ENCODE measurements at places on chromosomes 3 and 15. TPM values are rescaled to one million over a fixed set of nuclear protein-coding genes. Genes with fewer than 3 reads are reported as not detected.

NME9 gene
- total RNA-seq = 0.49 TPM

DNA sequence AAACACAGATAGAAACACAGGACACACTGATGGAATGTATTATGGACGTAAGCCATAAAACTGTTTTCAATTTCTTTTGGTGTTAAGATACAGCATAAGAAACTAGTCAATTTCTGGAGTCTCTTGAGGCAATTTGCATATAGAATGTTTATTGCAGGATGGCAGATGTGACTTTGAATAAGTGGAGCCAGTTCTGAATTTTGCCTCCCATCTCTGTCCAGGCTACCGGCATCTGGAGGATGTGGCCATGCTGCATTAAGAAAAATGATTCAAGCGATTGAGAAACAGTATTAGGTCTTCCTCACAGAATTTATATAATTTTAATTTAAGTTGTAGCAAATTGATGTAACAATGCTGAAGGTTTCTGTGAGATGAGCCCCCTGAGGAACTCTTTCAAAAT lies 81.5 kb downstream of the CHST2 start:
- no peak for DNase-seq

DNA sequence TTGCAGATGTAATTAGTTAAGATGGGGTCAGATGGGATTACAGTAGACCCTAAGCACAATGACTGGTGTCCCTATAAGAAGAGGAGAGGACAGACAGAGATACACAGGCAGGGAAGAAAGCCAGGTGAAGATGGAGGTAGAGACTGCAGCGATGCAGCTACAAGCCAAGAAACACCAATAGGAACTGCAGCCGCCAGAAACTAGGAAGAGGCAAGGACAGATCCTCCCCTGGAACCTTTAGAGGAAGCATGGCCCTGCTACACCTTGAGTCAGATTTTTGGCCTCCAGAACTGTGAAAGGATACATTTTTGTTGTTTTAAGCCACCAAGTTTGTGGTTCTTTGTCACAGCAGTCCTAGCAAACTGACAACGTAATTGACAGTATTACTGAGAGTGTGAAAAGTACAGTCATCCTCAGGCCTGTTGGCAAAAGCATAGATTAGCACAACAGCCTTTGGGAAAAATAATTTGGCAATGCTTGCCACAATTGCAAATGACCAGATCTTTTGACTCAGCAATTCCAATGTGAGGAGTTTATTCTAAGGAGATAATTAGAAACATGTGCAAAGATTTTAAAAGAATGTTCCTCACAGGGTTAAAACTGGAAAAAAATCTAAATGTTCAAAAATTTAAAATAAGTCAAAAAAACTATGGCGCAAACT lies 82.6 kb upstream of the TJP1 start:
- no peak for DNase-seq

DNA sequence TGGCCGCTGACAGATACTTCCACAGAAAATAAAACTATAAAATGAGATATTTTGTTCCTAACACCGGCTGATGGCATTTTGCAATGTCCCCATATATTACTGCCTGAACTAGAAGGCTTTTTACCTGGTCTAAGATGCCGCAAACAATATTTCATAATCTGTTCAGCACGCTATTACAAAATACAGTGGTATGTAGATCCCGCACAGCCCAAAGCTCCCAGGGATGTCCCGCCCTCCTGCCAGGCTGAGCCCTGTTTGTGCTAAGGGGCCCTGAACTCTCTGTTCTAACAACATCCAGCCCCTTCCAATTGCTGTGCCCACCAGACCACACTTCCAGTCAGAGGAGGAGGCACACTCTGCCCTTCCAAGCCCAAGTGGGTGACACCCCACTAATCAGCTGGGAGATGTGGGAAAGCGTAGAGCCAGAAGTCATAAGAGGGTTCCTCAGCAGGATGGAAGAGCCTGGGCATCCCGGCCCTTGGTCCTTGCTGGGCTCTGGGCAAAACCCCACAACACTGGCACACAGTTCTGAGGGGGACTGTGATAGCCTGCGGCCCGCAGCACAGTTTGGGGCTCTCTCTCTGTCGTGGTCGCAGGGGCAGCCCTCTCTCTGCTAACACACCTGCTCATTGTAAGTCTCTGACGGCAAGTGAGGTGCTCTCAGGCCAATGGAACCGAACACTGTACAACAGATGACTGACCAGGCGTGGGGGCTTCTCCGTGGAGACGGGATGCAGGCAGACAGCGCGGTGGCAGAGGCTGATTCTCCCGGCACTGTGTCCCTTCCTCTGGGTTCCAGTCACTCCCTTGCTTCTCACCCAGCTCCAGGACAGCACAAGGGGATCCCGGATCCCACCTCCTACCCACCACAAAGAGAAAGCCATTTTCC lies 55.2 kb downstream of the PCSK6 start:
- DNase-seq = no peak

LRRC31 gene
- 0.78 TPM for total RNA-seq
